ENCODE measurements at places on chromosomes 4 and X. TPM values are rescaled to one million over a fixed set of nuclear protein-coding genes. Genes with fewer than 3 reads are reported as not detected.

GAB3 gene
- 2.2 TPM for total RNA-seq

F9 gene
- total RNA-seq = 0.46 TPM

CYTL1 gene
- total RNA-seq = not detected

ZNF518B gene
- total RNA-seq = 23.2 TPM

CHRDL1 gene
- total RNA-seq = 3.0 TPM

SYNPO2 gene
- 2,325 TPM for total RNA-seq

THOC2 gene
- 24.7 TPM for total RNA-seq

COMMD8 gene
- total RNA-seq = 7.1 TPM

CMC4 gene
- total RNA-seq = 31.3 TPM

DCHS2 gene
- total RNA-seq = 0.18 TPM

LETM1 gene
- 28.1 TPM for total RNA-seq

NSG1 gene
- not detected for total RNA-seq

ETDB gene
- not detected for total RNA-seq

PHEX gene
- not detected for total RNA-seq

REPS2 gene
- 8.8 TPM for total RNA-seq

GAGE12J gene
- not detected for total RNA-seq

PAGE2B gene
- not detected for total RNA-seq

RFC1 gene
- total RNA-seq = 19.6 TPM

ASMT gene
- not detected for total RNA-seq

NOX1 gene
- not detected for total RNA-seq

FDCSP gene
- not detected for total RNA-seq

GYPE gene
- not detected for total RNA-seq

MID1 gene
- 0.91 TPM for total RNA-seq

USP17L11 gene
- total RNA-seq = not detected

PPP1R3F gene
- total RNA-seq = 24.0 TPM

FAM47B gene
- total RNA-seq = not detected

RBMXL3 gene
- not detected for total RNA-seq

TMSB15A gene
- total RNA-seq = not detected

PDGFRA gene
- 9.0 TPM for total RNA-seq

LRAT gene
- not detected for total RNA-seq

STS gene
- 6.5 TPM for total RNA-seq

KANTR gene
- 10.5 TPM for total RNA-seq

HEPH gene
- 1.2 TPM for total RNA-seq

FSTL5 gene
- not detected for total RNA-seq

FHIP1A gene
- total RNA-seq = 143 TPM

SLC25A4 gene
- 360 TPM for total RNA-seq

COQ2 gene
- 15.7 TPM for total RNA-seq

HNRNPH2 gene
- total RNA-seq = 42.3 TPM

ITM2A gene
- 26.9 TPM for total RNA-seq

ANOS1 gene
- 13.5 TPM for total RNA-seq

GRPR gene
- not detected for total RNA-seq

ZNF827 gene
- 13.6 TPM for total RNA-seq

USP27X gene
- 1.5 TPM for total RNA-seq

C4orf50 gene
- not detected for total RNA-seq

ZMYM3 gene
- total RNA-seq = 7.1 TPM
